ENCODE measurements at places on chromosomes 4 and X.

GRCh38 chr4:168200685-168201084 lies 108.3 kb downstream of the ANXA10 start:
- DNase-seq = no peak

- no peak for DNase-seq
These were observed 27.4 kb downstream of the KLHL2 start for GRCh38 chr4:165234766-165235165.

DNA sequence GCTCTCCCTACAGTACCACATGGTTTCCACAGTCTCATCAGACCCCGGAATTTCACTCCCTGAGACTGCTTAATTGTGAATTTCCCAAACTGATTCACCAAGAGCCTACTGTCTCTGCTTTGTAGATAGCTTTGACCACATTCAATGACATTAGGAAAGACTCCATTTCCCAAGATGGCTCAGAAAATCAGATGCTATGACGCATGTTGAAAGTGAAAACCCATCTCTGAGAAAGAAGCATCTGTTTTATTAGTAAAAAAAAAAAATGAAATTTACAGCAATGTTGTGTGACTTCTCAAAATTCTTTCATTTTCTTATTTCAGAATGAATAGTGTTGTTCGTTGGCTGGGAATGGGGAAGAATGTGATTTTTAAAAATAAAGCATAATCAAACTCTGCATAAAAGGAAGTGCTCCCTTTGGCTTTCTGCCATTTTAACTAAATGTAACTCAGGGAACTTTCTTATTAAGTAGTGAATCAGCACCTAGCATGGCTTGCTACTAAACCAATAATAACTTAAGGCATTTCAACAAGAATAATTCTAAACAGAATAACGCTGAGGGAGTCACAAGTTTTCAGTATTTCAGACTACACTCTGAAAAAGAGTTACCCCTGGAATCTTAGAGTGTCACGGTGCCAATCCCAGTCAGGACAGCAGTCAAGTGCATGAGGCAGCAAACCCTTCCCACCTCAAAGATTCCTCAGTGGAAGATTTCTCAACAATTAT lies 97.4 kb upstream of the MYOZ2 start:
- DNase-seq = no peak

GRCh38 chr4:145483514-145483913 lies 1.9 kb downstream of the SMAD1 start:
- no peak for DNase-seq

GRCh38 chrX:46991664-46992063 lies 79.4 kb downstream of the JADE3 start:
- no peak for DNase-seq

DNA sequence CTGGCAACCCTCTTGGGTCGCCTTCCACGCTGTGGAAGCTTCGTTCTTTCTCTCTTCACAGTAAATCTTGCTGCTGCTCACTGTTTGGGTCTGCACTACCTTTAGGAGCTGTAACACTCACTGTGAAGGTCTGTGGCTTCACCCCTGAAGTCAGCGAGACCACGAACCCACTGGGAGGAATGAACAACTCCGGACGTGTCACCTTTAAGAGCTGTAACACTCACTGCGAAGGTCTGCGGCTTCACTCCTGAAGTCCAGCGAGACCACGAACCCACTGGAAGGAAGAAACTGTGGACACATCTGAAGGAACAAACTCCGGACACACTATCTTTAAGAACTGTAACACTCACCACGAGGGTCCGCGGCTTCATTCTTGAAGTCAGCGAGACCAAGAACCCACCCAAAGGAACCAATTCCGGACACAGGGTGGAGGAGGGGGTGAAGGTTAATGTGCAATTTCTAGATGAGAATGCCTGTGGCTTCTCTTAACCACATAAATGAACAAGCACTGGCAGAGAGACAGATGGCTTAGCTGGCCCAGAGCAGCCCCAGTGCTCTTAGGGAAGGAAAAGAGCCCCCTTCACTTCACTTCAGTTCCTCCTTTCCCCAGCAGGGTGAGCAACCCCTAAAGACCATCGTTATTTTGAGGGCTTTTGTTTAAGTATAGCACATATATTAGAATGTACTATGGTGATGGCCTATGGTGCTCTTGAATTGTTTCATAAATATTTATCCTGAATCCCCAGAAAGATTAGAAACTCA lies 73.0 kb downstream of the LUZP4 start:
- DNase-seq = no peak

DNA sequence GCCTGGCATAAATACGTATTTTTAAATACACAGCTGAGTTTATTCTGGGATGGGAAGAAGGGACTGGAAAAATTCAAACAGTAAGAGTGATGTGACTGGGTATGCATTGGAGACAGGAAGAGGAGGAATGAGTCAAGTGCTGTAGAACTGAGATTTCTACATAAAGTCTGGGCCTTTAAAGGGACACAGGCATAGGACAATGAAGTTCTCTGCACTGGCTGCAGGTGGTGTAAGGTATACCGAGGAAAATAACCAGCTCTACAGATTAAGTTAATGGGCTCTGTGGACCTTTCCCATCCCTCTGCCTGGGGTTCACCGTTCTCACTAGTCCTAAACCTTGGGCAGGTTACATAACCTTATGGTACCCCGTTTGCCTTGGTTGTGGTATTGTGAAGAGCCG lies 68.7 kb downstream of the DHX15 start:
- no peak for DNase-seq

DNA sequence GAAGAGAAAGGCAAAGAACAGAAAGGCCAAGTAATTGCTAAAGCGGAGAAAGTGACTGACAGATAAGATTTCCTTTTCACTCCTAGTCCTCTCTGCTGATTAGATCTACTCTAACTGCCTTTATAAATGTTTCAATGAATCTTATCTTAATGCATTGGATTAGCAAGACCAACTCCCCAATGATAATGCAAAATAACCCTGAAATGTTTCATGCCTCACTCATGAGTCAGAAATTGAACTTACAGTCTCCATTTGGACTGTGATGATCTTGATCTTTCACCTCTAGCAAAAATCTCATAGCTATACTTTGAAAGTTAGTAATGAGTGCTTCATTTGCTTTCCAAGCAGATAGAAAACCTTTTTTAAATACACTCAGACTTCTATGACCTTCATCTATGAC lies 26.5 kb downstream of the SLC10A7 start:
- DNase-seq = no peak

All from NCI-H2171 (cell line).